Adrenal gland (tissue), 19 donors: ENCODE measurements at places on chromosomes 12 and 14. TPM values are rescaled to one million over a fixed set of nuclear protein-coding genes. Genes with fewer than 3 reads are reported as not detected.
A peak's percentile ranks its signal among the peaks of the same experiment; 100 is the strongest.

The C12orf43 gene
- 20.0 TPM for total RNA-seq

The CCDC196 gene
- not detected for total RNA-seq

The NGB gene
- not detected for total RNA-seq

The ACRBP gene
- 3.0 TPM for total RNA-seq

The DDX55 gene
- total RNA-seq = 11.7 TPM

The RND1 gene
- total RNA-seq = 0.43 TPM

The DTX3 gene
- 53.2 TPM for total RNA-seq

The ASB2 gene
- not detected for total RNA-seq

The FOXN4 gene
- total RNA-seq = not detected

The CCDC197 gene
- not detected for total RNA-seq

The AQP2 gene
- 0.92 TPM for total RNA-seq

The MIPOL1 gene
- total RNA-seq = 2.9 TPM

The CCDC63 gene
- not detected for total RNA-seq

The ACSM4 gene
- not detected for total RNA-seq

The FAM186B gene
- 2.2 TPM for total RNA-seq

GRCh38 chr12:93745286-93745685, 68.1 kb downstream of the CRADD start:
- DNase-seq = no peak

DNA sequence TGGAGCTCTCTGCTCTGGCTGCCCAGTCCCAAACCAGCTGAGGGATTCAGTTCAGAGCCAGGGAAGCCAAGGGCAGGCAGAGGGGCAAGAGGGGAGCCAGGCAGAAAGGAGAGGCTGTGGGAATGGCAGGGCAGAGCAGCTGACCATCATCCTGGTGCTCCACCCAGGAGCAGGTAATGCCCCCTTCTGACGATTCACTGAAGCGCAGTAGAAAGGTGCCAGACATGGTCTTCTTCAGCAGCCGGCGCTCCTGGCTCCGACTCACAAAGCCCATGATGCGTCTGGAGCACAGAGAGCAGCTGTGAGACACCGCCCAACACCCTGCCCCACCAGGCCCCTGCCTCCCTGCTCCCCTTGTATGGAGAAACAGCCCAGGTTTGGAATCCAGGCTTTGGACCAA, 8.0 kb downstream of the IL23A start:
- DNase-seq = no peak

GRCh38 chr12:107458163-107458562, 227.4 kb upstream of the PWP1 start:
- peak; percentile 80 for DNase-seq

DNA sequence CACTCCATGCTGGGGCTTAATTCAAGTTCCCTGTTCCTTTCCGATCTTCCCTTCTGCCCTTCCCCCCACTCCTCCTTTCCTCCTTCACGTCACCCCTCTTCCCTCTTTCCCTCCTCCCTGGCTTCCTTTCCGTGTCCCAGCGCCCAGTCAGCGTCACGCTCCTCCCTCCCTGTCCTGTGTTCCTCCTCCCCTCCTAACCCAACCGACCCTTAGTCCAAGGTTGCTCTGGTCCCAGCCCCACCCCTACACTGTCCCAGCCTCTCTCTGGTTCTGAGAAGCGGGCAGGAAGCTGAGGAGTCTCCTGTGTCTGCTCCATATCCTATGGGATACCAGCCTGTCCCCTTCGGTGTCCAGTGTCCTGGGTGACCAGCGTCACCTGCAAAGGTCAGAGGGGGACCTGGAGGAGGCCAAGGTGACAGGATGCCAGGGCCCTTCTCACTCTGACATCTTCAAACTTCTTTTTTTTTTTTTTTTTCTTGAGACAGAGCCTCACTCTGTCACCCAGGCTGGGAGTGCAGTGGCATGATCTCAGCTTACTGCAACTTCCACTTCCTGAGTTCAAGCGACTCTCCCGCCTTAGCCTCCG, 56.2 kb upstream of the TSPAN9 start:
- peak; percentile 32 for DNase-seq

GRCh38 chr14:66311990-66312389, 174.2 kb upstream of the CCDC196 start:
- DNase-seq = no peak

- no peak for DNase-seq
These were observed 700.1 kb downstream of the MED13L start for GRCh38 chr12:115577401-115577800.

DNA sequence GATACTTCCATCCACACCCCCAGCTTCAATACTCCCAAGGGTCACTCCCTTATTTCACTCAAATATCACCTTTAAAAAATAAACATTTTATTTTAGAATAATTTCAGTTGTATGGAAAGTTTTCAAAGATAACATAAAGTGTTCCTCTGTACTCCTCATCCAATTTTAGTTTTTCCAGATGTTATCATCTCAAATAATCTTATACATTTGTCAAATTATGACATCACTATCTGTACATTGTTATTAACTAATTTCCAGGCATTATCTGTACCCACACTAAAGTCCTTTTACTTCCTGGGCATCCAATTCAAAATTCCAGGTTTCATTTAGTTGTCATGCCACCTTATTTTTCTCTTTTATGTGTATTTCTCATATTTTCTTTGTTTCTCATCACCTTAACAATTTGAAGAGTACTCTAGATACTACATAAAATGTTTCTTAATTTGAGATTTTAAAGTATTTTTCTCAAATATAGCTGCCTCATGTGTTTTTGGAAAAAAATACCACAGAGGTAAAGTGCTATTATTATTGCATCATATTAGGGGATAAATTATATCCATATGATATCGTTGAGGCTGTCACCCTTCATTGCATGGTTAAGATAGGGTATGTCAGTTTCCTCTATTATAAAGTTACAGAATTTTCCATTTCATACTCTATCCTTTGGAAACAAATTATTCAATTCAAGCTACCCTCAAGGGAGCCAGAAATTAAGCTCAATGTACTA, 571.0 kb downstream of the SLC6A15 start:
- no peak for DNase-seq

DNA sequence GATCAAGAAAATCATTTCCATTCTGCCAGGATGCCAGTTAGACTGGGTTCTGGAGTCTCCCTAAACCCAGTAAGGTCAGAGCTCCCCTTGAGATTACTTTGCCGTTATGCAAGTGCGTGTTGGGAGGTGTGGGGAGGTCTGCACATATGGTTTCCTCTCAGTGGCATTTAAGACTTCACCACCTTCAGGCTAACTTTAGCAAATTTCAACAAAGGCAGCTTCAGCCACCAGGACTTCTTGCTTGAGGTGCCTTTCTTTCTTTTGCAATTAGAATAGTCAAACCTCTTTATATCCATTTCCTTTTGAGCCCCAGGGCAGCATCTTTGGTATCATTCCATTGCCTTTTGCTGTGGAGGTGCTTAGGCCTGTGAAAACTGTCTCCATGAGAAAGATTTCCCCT, 117.2 kb upstream of the CCND2 start:
- no peak for DNase-seq

GRCh38 chr12:115572440-115572839, 705.1 kb downstream of the MED13L start:
- DNase-seq = no peak
